ENCODE measurements at places on chromosomes 12 and 14.

GRCh38 chr12:51434305-51434704, 9.7 kb downstream of the SLC4A8 start:
- no peak for DNase-seq

DNA sequence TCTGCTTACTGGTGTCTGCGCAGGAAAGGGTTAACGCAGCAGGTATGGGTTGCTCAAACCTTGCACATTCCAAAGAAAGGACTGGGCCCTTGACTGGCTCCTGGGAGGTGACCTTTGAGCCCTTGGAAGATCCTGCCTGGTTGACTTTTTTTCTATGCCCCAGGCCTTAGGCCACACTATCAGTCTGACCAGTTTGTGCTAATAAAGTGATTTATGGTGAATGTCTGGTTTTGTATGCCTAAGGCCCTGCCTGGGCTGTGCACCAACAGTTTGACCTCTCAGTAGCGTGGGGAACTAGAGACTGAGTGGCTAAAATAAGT, 61.4 kb upstream of the SCN8A start:
- no peak for DNase-seq

DNA sequence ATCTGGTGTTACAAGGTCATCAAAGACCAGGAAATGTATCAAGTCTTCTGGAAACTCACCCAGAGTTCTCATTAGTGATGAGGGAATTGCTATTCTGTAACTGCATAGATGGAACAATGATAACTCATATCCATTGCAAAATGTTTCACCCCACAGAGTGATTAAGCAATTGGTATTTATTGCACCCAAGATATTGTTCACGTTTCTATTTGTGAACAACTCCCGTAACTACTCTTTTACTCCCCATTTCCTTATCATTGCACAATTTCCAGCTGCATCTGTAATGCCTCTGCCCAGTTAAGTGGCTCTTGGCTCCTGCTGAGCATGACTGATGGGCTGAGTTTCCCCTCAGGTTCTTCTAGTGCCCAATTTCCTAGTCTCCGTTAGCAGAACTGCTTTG, 108.7 kb upstream of the PRICKLE1 start:
- no peak for DNase-seq

DNA sequence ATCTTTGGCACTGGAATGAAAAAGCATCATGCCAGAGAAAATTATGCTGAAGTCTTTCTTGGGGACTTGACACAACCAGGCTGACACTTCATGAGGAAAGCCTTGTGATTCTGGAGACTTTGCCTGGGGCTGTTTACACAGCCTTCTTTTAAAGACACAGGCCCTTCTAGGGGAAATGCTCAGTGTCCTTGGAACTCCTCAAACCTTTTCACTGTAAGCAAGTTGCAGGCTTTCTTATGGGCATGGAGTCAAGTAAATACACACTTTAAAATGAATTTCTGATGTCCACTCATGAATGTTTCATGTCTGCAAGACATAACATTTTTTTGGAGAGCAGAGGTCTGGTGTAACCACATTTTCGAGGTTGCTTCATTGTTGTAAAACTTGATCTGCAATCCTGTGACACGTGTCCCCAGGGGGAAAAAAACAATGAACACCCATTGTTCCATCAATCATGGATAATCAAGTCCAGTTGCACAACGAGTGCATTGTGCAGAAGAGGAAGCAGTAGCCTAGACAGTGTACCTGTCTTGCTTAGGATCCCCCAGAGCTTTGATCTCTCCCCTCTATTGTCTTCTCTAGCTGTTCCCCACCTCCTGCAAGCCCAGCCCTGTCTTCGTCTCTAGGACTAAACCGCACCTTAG, 155.1 kb upstream of the PRICKLE1 start:
- DNase-seq: no peak

DNA sequence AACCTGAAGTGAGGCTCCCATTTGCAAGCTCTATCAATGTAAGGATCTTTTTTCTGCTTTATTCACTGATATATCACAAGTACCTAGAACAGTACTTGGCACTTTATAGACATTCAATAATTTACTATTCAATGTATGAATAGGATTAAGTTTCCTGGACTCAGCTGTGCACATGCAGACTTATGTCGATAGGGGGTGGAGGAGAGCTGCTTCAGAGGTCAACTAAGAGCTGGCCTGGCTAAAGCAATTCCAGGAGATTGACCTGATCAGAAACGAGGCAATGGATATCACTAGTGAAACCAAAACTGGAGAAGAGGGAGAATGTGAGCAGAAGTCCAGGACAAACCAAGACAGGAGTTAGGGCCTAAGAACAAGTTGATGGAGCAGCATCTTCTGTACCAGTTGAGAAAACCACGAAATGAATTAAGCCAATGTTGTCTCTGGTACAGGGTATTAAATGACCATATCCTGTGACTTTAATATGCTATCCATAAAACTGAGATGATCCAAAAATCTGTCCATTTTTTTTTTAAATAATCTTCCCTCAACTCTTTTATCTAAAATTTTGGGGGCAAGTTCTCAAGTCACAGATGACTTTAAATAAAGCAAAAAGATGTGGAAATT, 169.2 kb downstream of the PIK3C2G start:
- no peak for DNase-seq

- DNase-seq: no peak
Measured at GRCh38 chr12:81644503-81644902, 114.6 kb downstream of the PPFIA2 start.

- DNase-seq: no peak
Measured at GRCh38 chr12:88202500-88202899, 60.4 kb downstream of the TMTC3 start.

GRCh38 chr12:14256121-14256520, 109.4 kb upstream of the ATF7IP start:
- DNase-seq: peak; percentile 8

DNA sequence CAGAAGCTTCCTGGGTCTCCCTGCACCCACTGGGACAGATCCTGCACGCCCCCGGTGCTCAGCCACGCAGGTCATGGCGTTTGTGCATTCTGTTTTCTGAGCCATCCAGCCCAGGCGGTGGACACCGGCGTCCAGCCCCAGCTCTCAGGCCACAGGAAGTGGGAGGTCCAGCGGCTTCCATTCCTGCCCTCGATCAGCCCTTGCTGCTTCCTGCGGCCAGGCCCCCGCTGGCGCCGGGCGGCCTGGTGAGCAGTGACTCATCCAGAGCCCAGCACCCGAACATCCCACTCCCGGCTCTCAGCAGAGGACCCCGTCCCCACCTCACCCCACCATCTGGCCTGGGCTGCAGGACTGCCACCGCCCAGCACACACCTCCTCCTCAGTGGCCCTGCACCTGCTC, 18.0 kb upstream of the NUDT14 start:
- DNase-seq: no peak

DNA sequence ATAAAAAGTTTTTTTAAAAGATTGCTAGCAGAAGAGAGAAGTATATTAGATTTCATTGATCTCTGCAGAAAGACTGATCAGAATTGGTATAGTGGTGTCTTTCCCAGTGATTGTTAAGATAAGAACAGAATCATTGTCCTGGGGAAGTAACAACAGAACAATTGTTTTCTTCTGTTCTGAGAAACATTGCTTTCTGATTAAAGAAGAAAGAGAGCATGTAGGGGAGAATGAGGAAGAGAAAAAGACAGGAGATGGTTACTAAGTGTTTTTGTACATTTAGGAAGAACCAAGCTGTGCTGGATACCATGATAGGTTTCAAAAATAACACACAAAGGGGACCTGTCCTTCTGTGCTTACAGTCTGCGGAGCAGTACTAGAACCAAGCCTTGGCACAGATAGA, 5.0 kb downstream of the USP30 start:
- DNase-seq: no peak

GRCh38 chr14:105061428-105062047, 3.7 kb downstream of the GPR132 start:
- DNase-seq: peak; percentile 58

DNA sequence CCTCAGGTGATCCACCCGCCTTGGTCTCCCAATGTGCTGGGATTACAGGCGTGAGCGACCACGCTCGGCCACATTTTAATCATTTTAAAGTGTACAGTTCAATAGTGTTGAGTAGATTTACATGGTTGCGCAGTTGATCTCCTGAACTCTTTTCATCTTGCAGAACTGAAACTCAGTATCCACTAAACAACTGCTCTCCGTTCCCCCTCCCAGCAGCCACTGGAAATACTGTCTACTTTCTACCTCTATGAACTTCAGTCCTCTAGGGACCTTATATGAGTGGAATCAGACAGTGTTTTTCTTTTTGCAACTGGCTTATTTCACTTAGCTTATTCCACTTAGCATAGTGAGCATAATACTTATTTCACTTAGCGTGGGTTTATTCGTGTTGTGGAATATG, 53.7 kb downstream of the KCTD10 start:
- no peak for DNase-seq

- DNase-seq: no peak
Measured at GRCh38 chr12:28578361-28578760, 388.1 kb downstream of the CCDC91 start.

- no peak for DNase-seq
Measured at GRCh38 chr14:103624860-103625259, 4.2 kb upstream of the KLC1 start.

DNA sequence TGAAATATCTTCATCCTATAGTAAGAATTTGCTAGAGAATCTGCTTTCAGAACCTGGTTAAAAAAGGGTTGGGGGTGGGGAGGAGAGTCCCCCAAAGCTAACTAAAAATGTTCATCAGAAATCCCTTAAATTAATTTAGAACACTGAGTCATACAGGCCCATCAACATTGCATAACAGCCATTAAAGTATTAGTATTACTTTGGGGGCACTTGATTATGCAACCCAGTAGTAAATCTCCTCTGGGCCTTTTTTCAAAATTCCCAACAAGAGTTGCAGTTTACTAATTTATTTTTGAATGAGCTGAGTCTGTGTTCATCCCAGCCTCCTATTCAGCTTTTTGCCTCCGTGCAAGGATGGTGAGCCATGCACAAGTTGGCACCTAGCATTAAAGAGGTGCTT, 8.8 kb upstream of the SLC24A4 start:
- DNase-seq: no peak

- no peak for DNase-seq
Measured at GRCh38 chr12:114409852-114410600, 4.1 kb upstream of the TBX5 start.

- DNase-seq: no peak
Measured at GRCh38 chr12:979349-979748, 11.7 kb upstream of the ERC1 start.

Data from stimulated activated CD8-positive, alpha-beta memory T cell treated with anti-CD3 and anti-CD28 coated beads, Interleukin-2, amount 100 ng/mL, for 48 hours (primary cell).